ENCODE measurements at places on chromosomes 16 and 17. TPM values are rescaled to one million over a fixed set of nuclear protein-coding genes. Genes with fewer than 3 reads are reported as not detected.

Gene TLCD2
- total RNA-seq = 0.75 TPM

DNA sequence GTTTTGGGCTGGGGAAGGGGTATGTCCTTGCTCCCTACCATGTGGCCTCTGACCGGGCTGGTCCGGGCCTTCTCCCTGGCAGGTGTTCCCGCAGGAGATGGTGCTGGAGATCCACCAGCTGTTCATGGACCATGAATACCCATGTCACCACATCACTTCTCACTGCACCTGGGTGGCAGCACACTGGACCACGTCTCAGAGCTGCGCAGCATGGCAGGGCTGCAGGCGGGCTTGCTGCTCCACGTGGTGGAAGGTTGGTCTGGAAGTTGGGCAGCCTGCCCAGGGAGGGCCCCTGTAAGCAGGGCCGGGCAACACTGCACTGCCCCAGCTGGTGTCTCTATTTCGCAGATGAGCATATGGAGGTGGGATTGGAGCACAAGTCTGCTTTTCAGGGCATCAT is 169.5 kb upstream of the ZNF267 start:
- H3K36me3 ChIP-seq = peaks cover 65% of the 10 kb centered on the region
- no peak overlapping the region for H3K4me3 ChIP-seq
- no peaks in the 10 kb centered on the region for H3K27me3 ChIP-seq
- H3K27ac ChIP-seq = no peak overlapping the region
- DNase-seq = no peak

Gene TNFRSF13B
- total RNA-seq = not detected

- no peak overlapping the region for H3K4me3 ChIP-seq
- DNase-seq = no peak
- peaks cover 2% of the 10 kb centered on the region for H3K4me1 ChIP-seq
- H3K27ac ChIP-seq = no peak overlapping the region
- H3K27me3 ChIP-seq = no peaks in the 10 kb centered on the region
These were observed 80.2 kb downstream of the CACNG1 start for GRCh38 chr17:67124450-67125148.

DNA sequence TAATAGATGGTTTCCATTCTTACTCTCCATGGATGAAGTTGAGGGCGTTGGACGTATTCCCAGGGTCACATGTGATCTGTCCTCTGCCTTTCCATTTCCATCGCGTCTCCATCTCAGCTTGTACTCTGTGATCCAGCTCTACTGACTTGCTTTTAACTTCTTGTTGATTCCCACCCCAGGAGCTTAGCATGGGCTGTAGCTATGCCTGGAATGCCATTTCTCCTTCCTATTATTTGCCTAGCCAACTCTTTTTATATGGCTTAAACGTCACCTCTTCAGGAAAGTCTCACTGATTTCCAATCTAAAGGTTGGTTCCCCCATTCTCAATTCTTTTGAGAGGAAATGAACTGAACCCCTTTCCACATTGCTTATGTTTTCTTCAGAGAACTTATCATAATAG is 475.9 kb downstream of the XYLT1 start:
- H3K27me3 ChIP-seq = peaks cover 1% of the 10 kb centered on the region
- no peak for DNase-seq
- H3K27ac ChIP-seq = no peak overlapping the region
- no peak overlapping the region for H3K4me3 ChIP-seq
- H3K36me3 ChIP-seq = no peaks in the 10 kb centered on the region
- H3K4me1 ChIP-seq = peaks cover 12% of the 10 kb centered on the region

- no peak overlapping the region for H3K4me3 ChIP-seq
- H3K27ac ChIP-seq = no peak overlapping the region
- H3K4me1 ChIP-seq = no peaks in the 10 kb centered on the region
- H3K36me3 ChIP-seq = no peaks in the 10 kb centered on the region
These were observed 154.0 kb upstream of the ASIC2 start for GRCh38 chr17:33447090-33447489.

- peaks cover 90% of the 10 kb centered on the region for H3K4me1 ChIP-seq
- peak overlapping the region; percentile 84 for H3K4me3 ChIP-seq
- peaks cover 39% of the 10 kb centered on the region for H3K36me3 ChIP-seq
- no peaks in the 10 kb centered on the region for H3K27me3 ChIP-seq
These were observed 102.3 kb downstream of the XYLT1 start for GRCh38 chr16:17368446-17368845.

DNA sequence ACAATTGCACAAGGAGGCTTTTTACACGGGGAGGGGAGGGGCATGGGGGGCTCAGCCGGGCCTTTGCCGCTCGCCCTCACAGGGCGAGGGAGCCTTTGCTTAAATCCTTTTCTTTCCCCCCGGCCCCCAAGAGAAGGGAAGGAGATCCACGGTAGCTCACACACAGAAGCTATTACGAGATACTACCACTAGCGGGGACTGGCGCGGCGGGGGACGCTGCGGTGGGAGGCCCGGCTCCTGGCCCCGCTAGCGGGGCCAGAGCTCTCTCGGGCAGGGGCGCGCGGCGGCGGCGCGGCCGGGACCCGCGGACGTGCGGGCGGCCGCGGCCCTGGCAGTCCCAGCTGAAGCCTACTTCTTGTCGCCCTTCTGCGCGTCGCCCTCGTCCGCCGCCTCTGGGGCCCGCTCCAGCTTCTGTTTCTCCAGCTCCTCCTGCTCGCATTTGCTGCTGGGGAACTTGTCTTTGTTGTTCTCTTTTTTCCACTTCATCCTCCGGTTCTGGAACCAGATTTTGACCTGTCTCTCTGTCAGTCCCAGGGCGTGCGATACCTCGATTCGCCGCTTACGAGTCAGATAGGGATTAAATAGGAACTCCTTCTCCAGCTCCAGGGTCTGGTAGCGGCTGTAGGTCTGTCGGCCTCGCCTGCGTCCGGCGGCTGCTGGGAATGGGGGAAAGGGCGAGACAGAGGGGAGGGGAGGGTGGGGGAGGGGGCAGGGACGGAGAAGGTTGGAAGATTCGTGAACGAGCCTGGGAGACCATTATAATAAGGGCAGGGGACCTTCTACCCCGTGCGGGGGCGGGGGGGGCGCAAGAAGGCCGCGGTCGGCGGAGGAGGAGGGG is 2.0 kb downstream of the HOXB8 start:
- H3K4me1 ChIP-seq = peaks cover 48% of the 10 kb centered on the region
- H3K27me3 ChIP-seq = peaks cover 79% of the 10 kb centered on the region
- H3K4me3 ChIP-seq = peak overlapping the region; percentile 65
- H3K27ac ChIP-seq = no peak overlapping the region

Gene CIITA
- total RNA-seq = 48.9 TPM

DNA sequence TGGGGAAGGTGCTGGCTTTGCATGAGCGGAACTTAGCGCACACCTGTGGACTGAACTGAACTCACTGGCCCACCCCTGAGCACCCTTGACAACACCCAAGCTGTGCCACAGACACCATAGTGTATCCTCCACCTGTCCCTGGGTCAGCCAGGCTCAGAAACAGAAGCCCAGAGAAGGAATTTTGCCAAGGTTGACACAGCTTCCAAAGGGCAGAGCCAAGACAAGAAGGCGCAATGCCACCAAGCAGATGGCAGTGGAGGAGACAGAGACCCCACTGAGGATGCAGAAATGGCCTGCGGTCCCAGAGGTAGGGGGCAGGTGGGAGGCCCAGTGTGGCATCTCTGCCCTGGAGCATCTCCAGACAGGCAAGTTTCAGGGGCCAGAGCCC is 169.0 kb downstream of the ENGASE start:
- H3K27me3 ChIP-seq = peaks cover 5% of the 10 kb centered on the region
- H3K4me1 ChIP-seq = no peaks in the 10 kb centered on the region
- H3K4me3 ChIP-seq = no peak overlapping the region
- DNase-seq = no peak

Gene TTLL6
- total RNA-seq = not detected

Gene PHOSPHO1
- total RNA-seq = not detected

GRCh38 chr17:66542129-66542966 is 239.9 kb downstream of the PRKCA start:
- peak overlapping the region; percentile 64 for H3K27ac ChIP-seq
- peak overlapping the region; percentile 15 for H3K4me3 ChIP-seq
- no peaks in the 10 kb centered on the region for H3K27me3 ChIP-seq

DNA sequence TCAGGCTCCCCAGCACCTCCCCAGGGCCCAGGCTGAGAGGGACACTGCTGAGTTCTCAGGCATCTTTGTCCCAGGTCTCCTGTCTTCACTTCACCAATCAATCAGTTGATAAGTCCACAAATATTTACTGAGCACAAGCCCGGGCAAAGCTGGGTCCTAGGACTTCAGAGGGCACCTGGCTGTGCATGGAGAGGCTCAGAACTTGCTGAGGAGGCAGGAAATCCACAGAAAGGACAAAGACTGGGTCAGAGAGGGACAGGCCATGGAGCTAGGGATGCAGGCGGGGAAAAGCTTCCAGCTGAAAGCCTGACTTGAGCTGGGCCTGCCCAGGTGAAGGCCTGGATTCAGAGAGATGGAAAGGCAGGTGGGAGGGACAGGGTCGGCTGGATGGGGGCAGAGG is 33.2 kb upstream of the C1QL1 start:
- no peaks in the 10 kb centered on the region for H3K4me1 ChIP-seq
- no peak overlapping the region for H3K27ac ChIP-seq
- H3K4me3 ChIP-seq = no peak overlapping the region
- DNase-seq = no peak
- peaks cover 22% of the 10 kb centered on the region for H3K27me3 ChIP-seq

GRCh38 chr17:27951872-27952271 is 58.7 kb upstream of the LYRM9 start:
- DNase-seq = no peak
- no peaks in the 10 kb centered on the region for H3K27me3 ChIP-seq
- no peak overlapping the region for H3K4me3 ChIP-seq
- no peaks in the 10 kb centered on the region for H3K4me1 ChIP-seq

Gene NMRAL1
- total RNA-seq = 56.2 TPM

DNA sequence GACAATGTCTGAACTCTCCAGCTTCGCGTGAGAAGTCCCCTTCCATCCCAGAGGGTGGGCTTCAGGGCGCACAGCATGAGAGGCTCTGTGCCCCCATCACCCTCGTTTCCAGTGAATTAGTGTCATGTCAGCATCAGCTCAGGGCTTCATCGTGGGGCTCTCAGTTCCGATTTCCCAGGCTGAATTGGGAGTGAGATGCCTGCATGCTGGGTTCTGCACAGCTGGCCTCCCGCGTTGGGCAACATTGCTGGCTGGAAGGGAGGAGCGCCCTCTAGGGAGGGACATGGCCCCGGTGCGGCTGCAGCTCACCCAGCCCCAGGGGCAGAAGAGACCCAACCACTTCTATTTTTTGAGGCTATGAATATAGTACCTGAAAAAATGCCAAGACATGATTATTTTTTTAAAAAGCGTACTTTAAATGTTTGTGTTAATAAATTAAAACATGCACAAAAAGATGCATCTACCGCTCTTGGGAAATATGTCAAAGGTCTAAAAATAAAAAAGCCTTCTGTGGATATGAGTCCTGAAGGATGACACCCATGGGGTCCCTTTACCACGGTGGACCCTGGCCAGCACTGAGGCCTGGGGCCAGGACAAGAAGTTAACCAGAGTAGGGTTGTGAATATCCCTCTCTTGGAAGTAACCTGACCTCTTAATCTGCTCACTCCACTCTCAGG is 10.5 kb upstream of the ITGAD start:
- H3K4me3 ChIP-seq = no peak overlapping the region
- H3K27ac ChIP-seq = no peak overlapping the region
- peaks cover 21% of the 10 kb centered on the region for H3K4me1 ChIP-seq

DNA sequence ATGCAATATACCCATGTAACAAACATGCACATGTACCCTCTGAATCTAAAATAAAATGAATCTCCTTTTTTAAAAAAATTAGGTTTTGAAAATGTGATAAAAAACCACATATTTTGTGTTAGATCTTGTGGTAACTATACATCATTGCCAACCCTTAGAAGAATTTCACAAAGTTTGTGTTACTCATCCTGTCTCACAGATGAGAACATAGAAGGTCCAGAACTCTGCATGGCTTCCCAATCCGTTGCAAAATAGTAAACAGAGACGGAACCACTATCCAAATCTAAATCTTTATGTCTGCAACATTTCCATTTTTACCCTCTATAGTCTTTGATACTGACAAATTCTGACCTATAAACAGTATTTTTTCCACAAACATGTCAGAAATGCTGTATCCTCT is 759.9 kb downstream of the KCNJ2 start:
- no peak overlapping the region for H3K4me3 ChIP-seq
- H3K36me3 ChIP-seq = no peaks in the 10 kb centered on the region
- no peaks in the 10 kb centered on the region for H3K27me3 ChIP-seq
- no peaks in the 10 kb centered on the region for H3K4me1 ChIP-seq
- H3K27ac ChIP-seq = no peak overlapping the region
- DNase-seq = no peak

- H3K4me3 ChIP-seq = no peak overlapping the region
- no peak for DNase-seq
- peaks cover 13% of the 10 kb centered on the region for H3K4me1 ChIP-seq
- peaks cover 9% of the 10 kb centered on the region for H3K27me3 ChIP-seq
- H3K27ac ChIP-seq = no peak overlapping the region
These were observed 39.1 kb downstream of the SRL start for GRCh38 chr16:4202615-4203345.

Gene ITGA3
- total RNA-seq = 13.4 TPM

Gene GSDMA
- total RNA-seq = 0.78 TPM

GRCh38 chr17:64009571-64010402 is 10.6 kb downstream of the ICAM2 start:
- peaks cover 58% of the 10 kb centered on the region for H3K36me3 ChIP-seq
- H3K4me1 ChIP-seq = peaks cover 69% of the 10 kb centered on the region
- DNase-seq = no peak

Gene IRX3
- 1.6 TPM for total RNA-seq

Gene SCPEP1
- total RNA-seq = 27.1 TPM

Gene SNAI3
- total RNA-seq = 16.5 TPM

DNA sequence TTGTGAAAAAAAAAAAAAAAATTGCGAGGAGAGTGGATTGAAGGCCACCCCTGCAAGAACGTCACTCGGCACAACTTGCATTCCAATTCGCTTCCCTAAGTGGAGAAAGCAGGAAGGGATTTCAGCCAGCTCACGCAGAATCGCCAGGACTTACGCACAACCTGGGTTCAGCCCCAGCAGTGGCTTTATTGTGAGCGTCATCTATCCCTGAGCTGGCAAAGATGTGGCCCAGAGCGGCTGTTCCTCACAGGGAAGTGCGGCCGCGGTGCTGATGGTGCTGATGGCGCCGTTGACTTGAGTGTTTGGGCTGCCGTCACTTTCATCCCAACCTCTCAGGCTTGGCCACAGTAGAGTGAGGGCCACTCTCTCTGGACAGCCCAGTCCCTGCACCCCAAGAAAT is 197.6 kb downstream of the NTN1 start:
- H3K4me1 ChIP-seq = no peaks in the 10 kb centered on the region
- no peak overlapping the region for H3K4me3 ChIP-seq
- H3K27ac ChIP-seq = no peak overlapping the region
- no peak for DNase-seq
- H3K36me3 ChIP-seq = peaks cover 5% of the 10 kb centered on the region

Gene ACE
- 10.6 TPM for total RNA-seq

GRCh38 chr17:6706499-6706898 is 6.7 kb downstream of the SLC13A5 start:
- peaks cover 2% of the 10 kb centered on the region for H3K4me1 ChIP-seq
- H3K4me3 ChIP-seq = no peak overlapping the region
- H3K27me3 ChIP-seq = peaks cover 24% of the 10 kb centered on the region
- no peaks in the 10 kb centered on the region for H3K36me3 ChIP-seq

GRCh38 chr16:86343796-86344585 is 166.3 kb upstream of the FOXF1 start:
- H3K27me3 ChIP-seq = peaks cover 14% of the 10 kb centered on the region
- H3K4me1 ChIP-seq = no peaks in the 10 kb centered on the region
- no peak overlapping the region for H3K27ac ChIP-seq
- DNase-seq = no peak
- no peaks in the 10 kb centered on the region for H3K36me3 ChIP-seq
- H3K4me3 ChIP-seq = no peak overlapping the region

- no peak for DNase-seq
- H3K27ac ChIP-seq = no peak overlapping the region
- H3K36me3 ChIP-seq = peaks cover 39% of the 10 kb centered on the region
These were observed 8.8 kb downstream of the MBTD1 start for GRCh38 chr17:51251010-51251409.

Gene TNS4
- 12.7 TPM for total RNA-seq

- no peak overlapping the region for H3K4me3 ChIP-seq
- H3K36me3 ChIP-seq = no peaks in the 10 kb centered on the region
- no peaks in the 10 kb centered on the region for H3K27me3 ChIP-seq
- H3K4me1 ChIP-seq = peaks cover 21% of the 10 kb centered on the region
These were observed 12.2 kb upstream of the LONP2 start for GRCh38 chr16:48231727-48232492.

All from activated CD4-positive, alpha-beta memory T cell treated with anti-CD3 and anti-CD28 coated beads, Interleukin-2, amount 10 ng/mL, durations not matched to agents 7 days and 5 days (primary cell).